ENCODE measurements at places on chromosomes 2 and 18.

DNA sequence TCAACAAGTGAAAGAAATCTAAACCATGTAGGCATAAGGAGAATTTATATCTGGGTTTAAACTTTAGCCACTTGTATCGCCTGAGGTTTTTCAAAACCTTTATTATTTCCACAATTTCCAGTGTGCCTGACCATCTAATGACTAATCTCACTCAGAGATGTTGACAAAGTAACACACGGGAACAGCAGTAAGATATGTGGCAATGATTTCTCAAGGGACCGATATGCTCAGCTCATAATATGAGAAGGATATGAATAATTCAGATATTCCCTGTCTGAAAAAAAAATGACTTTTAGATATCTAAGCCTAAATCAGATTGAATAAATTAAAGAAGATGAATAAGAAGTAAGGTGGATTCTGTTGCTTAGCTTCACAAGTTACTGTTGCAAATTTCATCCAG is 43.5 kb downstream of the TMEM163 start:
- no peak for DNase-seq

GRCh38 chr2:226725126-226725860 is 74.3 kb downstream of the IRS1 start:
- no peak for DNase-seq

- no peak for DNase-seq
Measured at GRCh38 chr18:22640281-22640842, 222.6 kb upstream of the CTAGE1 start.

DNA sequence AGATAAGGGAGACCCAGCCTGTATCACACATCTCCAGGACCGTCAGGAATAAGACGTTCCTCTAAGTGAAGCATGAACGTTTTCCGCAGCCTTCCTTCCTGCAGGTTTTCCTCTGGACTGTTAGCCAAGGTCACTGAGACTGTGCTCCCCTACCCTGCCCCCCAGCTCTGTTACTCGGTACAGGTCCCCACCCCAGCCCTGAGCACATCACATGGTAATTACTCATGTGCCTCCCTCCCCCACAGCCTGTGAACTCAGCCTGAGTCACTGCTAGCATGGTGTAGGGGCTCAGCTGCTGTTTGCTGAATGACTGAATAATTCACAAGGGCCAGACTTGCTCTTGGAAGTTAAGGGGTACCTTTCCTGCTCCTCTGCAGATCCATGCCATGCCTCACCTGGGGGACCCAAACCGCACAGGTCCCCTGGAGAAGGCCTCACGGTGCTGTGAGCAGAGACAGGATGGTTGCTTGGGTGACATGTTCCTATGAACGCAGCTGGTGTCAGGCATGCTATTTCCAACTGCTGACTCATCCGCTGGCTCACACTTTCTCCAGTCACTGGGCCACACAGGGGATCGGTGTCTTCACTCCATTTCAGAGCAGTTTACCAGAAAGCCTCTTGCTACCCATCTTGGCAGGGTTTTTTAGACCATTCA is 88.2 kb downstream of the PLB1 start:
- no peak for DNase-seq

- DNase-seq: no peak
Measured at GRCh38 chr2:556485-556884, 120.7 kb downstream of the TMEM18 start.

All from hematopoietic multipotent progenitor cell (in vitro differentiated cells).